NCI-H2081 treated with DMSO at 0.1 percent for 48 hours (cell line): ENCODE measurements at places on chromosomes 11 and 22.

GRCh38 chr22:48579043-48579927 lies 1248.4 kb downstream of the BRD1 start:
- no peak for DNase-seq

DNA sequence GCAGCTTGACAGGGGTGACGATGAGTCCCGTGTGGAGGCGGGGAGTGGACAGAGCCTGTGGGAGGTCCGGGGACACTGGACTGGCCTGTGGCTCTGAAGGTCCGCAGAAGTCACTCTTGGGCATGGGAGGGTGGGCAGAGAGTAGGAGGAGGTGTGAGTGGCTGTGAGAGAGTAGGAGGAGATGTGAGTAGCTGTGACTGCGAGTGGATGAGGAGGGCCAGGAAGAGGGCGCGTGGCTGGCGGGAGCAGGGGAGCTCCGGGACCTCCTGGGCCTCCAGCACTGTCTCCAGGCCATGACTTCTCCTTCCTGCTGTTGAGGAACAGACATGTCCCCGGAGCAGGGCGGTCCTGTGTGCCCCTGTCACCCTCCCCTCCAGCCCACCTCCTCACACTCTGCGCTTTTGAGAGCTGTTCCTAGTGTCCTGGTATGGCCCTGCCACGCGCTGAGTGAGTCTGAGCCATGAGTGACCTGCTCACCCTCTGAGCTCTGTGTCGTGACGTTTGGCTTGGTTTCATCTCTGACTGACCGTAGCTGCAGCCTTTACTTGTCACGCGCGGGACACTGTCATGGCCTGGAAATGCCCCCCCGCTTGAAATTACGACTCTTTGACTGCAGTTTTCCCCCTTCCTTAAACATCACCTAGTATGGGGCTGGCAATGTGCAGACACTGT lies 391.5 kb downstream of the TBC1D22A start:
- no peak for DNase-seq

DNA sequence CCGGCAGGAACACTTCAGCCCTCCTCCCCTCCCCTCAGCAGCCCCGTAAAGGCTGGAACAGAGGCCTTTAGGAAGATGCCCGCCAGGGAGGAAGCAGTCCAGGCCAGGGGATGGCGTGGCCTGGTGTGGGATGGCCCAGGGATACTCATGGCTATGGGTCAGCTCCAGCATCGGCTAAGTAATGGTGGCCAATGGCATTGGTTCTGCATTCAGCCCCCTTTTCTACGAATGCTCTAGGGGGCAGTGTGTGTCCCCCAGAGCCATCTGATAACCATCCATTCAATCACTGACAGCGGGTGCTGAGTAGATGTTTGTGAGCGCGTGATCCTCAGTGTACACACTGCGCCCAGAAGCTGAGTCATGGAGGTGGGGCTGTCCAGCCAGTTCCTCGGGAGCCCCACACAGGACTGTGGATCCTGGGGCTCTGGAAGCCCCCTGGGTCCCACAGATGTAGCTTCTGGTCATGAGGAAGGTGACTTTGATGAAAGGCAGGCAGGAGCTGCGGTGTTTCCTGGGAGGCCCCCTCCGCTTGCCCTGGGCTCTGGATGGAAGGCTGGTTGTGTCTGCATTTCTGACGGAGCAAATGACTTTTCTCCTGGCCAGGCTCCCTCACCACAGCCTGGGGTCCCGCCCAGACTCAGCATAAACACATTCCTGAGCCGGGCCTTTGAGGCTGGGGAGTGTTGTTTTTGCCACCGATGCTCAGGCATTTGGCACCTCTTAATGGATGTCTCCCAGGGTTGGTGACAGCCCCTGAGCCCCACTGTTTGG lies 46.5 kb downstream of the FBLN1 start:
- DNase-seq: no peak

- DNase-seq: no peak
Observed at GRCh38 chr11:19345519-19345847, 104.7 kb upstream of the E2F8 start.

GRCh38 chr11:75380716-75381420 lies 18.4 kb upstream of the RPS3 start:
- DNase-seq: no peak

DNA sequence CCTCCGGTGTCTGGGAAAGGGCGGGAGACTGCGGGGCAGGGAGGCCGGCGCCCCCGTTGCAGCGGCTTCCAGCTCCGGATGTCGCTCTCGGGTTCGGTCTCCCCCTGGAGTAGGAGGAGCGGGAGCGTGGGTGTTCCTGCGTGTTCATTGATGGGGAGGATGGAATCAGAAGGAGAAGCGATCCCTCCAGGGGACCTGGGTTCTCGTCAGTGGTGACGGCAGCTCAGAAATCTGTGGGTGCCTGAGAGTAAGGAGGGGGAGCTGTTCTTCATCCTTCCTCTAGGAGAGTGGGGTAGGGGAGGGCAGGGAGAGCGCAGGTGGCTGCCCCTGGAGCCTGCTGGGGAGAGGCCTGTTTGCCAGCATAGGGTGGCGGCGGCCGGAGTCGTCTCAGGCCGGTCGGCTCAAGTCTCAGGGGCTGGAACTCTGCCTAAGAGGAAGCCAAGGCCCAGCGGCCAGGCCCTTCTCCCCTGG lies 1.1 kb downstream of the UBASH3B start:
- DNase-seq: no peak

DNA sequence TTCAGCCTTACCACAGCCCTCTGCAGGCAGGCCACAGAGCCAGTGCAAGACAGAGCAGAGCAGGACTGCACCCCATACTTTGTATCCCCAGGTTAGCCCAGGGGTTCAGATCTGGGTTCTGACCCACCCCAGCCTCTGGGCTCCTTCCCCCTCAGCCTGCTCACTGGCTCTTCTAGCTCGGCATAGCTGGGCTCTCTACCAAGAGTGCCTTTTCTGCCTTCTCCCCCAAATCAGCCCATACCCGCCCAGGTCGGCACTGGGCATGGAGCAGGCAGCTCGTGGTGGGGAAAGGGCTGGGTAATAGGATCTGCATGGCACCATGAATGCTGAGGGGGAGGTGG lies 8.3 kb downstream of the RELT start:
- DNase-seq: no peak

DNA sequence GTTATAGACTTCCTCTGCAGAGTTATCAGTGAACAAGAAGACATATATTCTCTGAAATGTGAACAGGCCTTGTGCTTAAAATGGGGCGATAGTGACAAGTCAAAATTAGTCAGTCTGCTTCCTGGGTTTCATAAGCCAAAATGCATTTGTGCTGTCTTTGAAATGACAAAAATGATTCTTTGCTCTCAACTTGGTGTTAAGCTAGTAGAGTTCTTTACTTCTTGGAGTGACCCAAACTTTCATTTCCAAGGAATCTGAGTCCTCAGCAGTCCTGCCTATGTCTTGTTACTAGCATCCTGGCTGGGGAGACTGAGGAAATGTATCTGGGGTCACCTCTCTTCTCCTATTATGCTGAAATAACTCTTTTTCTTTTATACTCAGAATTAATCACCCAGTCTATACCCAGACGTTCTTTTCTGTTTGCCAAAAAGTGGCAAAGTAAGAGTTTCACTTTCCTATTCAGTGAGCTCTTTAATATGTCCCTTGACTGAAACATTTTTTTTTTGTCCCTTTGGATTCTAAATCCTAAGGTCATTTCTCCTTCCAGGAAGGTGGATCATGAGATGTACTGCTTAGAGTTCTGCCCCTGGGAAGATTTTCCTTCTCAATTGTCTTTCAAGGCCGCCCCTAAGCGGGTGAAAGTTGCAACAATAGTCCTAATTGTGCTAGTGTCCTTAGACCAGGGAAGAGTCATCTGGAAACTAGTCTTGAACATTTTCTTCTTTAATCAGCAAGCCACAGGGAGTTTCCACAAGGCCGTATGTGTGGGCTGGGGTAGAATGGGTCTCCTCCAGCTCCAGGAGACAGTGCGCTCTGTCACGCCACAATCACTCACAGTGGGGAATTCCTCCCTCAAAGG lies 53.0 kb upstream of the RDX start:
- DNase-seq: no peak

DNA sequence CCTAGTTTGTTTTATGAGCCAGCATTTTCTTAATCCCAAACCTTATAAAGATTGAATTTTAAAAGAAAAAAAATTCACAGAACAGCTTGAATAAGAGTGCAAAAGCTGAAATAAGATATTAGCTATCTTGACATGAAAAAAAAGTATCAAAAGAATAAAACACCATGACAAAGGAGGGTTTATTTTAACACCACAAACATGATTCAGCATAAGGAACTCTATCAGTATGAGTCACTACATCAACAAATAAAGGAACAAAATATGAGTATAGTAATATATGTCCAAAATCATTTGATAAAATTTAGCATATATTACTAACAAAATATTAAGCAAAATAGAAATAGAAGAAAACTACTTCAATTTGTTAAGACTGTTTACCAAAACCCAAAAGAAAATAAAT lies 9.6 kb upstream of the LMO1 start:
- no peak for DNase-seq

DNA sequence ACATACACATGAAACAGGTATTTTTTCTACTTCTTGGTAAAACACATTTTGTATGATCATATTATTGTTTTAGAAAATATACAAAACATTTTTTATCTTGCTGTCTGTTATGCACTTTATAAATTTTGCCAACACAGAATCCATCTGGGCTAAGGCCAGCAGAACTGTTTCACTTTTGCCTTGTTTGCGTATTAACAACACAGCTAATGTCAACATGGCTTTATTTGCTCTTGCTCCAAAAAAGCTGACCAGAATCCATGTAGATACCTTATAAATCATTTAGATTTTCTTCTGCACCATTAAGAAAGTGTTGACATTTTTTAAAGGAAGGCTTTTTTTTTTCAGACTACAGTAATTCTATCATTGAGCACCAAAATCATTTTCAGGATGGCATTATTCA lies 58.1 kb upstream of the PGR start:
- DNase-seq: no peak
